Eye (tissue), 1 donor: ENCODE measurements at places on chromosomes 12 and 14.

DNA sequence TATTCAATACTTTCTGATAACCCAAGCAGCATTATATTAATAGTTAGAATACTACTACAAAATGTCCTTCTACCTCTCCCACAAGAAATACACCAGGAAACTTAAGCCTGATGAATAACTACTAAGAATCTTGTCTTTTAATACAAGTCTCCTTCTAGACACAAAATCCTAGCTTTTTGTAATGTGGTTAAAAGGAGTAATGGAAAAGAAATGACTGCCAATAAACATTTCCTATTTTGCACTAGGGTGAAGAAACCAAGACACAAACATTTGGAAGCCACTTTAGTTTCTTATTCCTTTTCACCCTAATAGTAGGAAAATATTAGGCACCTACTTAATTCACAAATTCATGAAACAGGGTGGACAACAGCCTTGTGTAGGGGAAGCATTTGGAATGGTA lies 51.3 kb upstream of the TTC7B start:
- no peak for DNase-seq

DNA sequence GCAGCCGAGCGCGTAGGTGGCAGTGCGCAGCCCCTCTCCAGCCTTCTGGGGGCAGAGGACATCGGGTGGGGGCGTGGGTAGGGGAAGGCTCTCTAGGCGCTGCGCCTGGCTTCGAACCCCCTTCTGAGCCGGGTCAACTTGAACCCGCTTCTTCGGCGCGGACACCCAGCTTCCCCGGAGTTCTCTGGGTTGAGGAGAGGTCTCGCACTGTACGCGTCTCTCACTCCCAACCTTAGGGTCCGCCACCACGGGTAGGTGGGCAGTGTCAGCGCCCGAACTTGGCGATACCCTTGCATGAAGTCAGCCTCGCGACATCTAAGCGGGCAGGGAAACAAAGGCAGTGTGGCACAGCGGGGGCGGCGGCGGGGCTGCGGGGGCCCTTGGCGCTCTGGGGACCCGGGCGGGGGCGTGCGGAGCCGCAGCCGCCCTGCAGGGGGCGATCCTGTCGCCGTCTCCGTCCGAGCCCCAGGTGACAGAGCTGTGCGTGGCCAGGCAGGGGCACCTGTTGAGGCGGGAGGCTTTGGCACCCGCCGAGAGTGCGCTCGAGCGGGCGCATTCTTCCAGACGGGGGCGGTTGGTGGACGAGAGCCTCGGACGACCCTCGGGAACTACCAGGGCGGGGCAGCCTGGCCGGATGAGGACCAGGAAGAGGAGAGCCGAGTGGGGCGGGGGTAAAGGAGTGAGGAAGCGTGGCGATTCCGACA lies 1.1 kb downstream of the GALNT16 start:
- peak; percentile 76 for DNase-seq

DNA sequence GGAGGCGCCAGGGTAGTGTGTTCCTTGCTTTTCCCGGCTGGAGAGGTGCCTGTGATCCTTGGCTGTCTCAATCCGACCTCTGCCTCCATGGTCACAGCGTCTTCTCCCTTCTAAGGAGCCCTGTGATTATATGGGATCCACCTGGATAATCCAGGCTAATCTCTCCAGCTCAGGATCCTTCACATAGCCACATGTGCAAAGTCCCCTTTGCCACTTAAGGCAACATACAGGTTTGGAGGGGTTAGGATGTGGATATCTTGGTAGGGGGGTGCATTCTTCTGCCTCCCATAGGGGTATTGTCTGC lies 1.2 kb upstream of the HVCN1 start:
- DNase-seq, result no peak

- no peak for DNase-seq
These were observed 68.0 kb downstream of the GSC start for GRCh38 chr14:94701861-94702370.

GRCh38 chr14:61218157-61218556 lies 63.0 kb downstream of the TMEM30B start:
- peak; percentile 26 for DNase-seq

- no peak for DNase-seq
These were observed 83.8 kb downstream of the DIO2 start for GRCh38 chr14:80127466-80127865.

- no peak for DNase-seq
These were observed 39.6 kb upstream of the YY1 start for GRCh38 chr14:100199240-100199860.

DNA sequence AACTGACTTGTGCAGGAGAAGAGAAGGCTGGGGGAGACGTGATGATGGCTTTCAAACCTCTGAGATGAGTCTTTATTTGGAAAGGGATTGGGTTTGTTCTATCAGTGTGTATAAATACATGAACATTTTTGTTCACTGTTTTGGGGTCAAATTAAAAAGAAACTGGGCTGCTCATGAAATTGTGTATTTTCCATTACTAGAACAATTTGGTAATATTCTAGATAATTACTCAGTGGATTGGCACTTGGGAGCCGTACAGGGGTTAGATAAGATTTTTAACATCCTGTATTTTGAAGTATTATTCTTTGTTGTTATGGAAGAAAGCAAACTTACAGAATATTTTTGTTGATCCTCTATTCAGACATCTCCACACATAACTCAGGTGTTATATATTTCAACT lies 340.6 kb downstream of the PRKD1 start:
- no peak for DNase-seq

- no peak for DNase-seq
These were observed 6.7 kb downstream of the BTBD6 start for GRCh38 chr14:105255021-105255507.

- no peak for DNase-seq
These were observed 635.4 kb downstream of the NRXN3 start for GRCh38 chr14:78805570-78805969.

DNA sequence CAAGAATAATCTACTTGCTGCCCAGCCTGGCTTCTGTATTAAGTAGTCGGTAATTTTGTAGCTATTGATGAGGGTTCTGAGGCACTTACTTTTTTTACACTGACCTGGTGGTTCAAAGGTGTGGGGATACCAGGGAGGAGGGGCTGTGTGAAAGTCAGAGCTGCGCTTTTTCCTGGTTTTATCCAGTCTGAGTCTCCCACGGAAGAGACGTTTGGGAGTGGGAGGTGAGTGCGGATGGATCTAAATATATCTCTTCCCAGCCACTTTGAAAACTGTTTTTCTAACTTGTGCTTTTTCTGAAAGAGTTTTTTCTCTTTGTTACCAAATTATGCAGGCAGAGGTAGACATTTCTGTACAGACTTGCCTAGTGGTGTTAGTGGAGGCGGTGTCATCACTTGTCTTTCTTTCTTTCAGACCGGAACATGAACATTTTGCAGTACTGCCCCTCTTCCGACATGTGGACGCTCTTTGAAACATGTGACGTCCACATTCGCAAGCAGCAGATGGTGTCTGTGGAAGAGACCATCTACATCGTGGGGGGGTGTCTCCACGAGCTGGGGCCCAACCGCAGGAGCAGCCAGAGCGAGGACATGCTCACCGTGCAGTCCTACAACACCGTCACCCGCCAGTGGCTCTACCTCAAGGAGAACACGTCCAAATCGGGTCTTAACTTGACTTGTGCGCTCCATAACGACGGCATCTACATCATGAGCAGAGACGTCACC lies 17.4 kb upstream of the MANSC4 start:
- DNase-seq, result no peak

DNA sequence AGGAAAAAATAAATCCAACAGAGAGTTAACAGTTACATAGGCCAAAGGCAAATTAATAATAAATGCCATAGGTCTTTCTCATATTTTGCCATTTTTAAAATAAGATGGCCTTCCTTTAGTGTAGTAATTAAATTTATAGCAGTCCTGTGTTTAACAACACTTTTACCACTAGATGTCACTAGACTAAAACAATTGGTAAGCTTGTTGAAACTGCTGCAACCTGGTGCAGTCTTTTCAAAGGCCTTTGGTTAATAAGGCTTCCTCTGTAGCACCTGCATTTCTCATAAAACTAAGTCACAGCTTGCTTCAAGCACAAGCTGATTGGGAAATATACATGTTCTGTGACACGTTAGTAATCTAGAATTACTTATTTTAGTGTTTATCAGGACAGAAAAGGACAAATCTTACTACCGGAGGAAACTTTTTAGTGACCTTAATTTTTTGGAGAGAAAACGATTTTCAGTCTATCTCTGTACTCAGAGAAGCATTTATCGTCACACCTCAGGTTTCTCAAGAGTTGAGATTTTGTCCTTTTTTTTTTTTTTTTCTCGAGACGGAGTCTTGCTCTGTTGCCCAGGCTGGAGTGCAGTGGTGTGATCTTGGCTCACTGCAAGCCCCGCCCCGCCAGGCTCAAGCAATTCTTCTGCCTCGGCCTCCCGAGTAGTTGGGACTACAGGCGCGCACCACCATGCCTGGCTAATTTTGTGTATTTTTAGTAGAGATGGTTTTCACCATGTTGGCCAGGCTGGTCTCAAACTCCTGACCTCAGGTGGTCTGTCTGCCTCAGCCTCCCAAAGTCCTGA lies 20.0 kb downstream of the BORCS5 start:
- DNase-seq, result peak; percentile 87
